Glutamatergic neuron (in vitro differentiated cells): ENCODE measurements at places on chromosomes 7 and 10. TPM values are rescaled to one million over a fixed set of nuclear protein-coding genes. Genes with fewer than 3 reads are reported as not detected.

The TNPO3 gene
- total RNA-seq = 53.8 TPM

- peaks cover 6% of the 10 kb centered on the region for H3K27me3 ChIP-seq
- DNase-seq = no peak
- no peak overlapping the region for H3K4me3 ChIP-seq
- H3K4me1 ChIP-seq = peaks cover 60% of the 10 kb centered on the region
Measured at GRCh38 chr7:88089561-88089960, 130.3 kb downstream of the SRI start.

DNA sequence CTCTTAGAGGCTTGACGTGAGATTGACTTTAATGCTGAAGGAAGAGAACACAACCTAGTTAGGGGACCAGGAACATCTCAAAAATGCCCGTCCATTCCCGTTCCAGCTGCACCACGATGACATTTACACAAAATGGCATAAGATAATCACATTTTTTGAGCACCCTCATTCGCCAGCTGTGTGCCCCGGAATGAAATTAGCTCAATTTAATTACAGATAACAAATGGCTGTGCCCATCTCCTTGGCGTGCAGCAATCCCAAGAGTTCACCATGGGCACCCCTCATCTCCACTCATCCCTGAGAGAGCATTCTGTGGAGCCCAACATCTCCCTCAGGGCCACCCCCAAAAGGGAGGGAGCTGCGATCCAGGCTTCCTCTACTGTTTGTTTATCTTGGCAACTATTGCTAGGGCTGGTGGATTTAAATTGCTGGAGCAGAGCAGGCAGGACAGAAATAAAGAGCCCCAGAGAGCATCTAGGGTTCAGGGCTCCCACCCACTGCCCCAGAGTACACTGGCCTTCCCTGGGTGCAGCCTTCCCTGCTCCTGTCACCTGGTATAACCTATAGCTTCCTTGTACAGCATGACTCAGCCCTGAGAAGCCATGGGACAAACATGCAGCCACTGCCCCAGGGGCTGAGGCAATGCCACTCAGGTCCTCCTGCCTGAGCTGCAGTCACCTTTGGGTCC is 263.5 kb downstream of the ZEB1 start:
- no peak overlapping the region for H3K27ac ChIP-seq
- peaks cover 5% of the 10 kb centered on the region for H3K27me3 ChIP-seq
- H3K4me1 ChIP-seq = peaks cover 2% of the 10 kb centered on the region
- DNase-seq = no peak
- H3K4me3 ChIP-seq = no peak overlapping the region
- peaks cover 16% of the 10 kb centered on the region for H3K36me3 ChIP-seq

- H3K27ac ChIP-seq = no peak overlapping the region
- peaks cover 3% of the 10 kb centered on the region for H3K27me3 ChIP-seq
- no peaks in the 10 kb centered on the region for H3K36me3 ChIP-seq
- no peak overlapping the region for H3K4me3 ChIP-seq
- H3K4me1 ChIP-seq = no peaks in the 10 kb centered on the region
- no peak for DNase-seq
Measured at GRCh38 chr10:16280595-16280994, 156.2 kb upstream of the PTER start.

The AKR1C4 gene
- not detected for total RNA-seq

DNA sequence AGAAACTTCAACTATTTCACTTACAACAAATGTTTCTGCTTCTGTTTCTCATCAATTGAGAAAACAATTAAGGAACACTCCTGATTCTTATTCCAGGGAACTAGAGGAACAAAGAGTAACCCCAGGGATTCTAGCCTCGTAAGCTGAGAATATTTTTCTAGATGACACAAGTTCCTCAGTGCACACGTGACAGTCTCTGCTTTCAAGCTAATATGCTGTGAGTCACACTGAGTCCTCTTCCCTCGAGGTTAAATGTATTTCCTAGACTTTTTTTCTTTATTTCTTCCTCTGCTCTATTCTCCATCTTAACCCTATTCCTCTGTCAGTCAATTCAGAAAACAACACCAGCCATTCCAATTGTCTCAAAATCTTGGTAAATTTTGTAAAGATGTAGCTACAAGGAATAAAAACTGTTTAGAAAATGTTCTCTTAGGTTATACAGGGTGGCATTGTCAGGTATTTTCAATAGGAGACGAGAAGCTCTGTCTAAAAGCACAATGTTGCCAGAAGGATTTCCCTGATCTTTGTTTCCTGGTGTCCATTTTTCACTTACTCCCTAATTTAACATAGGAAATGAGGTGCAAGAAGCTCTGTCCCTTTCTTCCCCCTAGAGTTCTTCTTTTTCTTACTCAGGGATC is 5.8 kb upstream of the C1GALT1 start:
- H3K4me3 ChIP-seq = peak overlapping the region; percentile 26
- H3K36me3 ChIP-seq = no peaks in the 10 kb centered on the region
- peaks cover 7% of the 10 kb centered on the region for H3K4me1 ChIP-seq
- no peaks in the 10 kb centered on the region for H3K27me3 ChIP-seq

DNA sequence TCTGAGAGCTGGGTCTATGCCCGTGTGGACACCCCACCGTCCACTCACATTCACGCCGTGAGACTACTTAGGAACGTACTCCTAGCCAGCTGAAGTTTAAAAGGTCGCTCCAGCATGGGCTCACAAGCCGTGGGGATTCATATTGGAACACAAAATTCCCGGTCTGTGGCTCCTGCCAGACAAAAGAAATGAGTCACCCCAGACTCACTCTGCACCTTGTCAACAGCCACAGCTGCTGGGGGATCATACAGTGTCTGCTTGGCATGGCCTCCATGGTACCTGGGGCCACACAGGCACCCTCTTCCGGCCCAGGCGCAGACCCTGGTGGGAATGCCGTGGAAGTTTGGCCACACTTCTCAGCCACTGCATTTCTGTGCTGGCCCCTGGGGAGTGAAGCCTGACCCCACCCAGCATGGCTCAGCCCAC is 228.4 kb downstream of the DNAJB6 start:
- H3K27ac ChIP-seq = no peak overlapping the region
- H3K27me3 ChIP-seq = peaks cover 4% of the 10 kb centered on the region
- DNase-seq = no peak

DNA sequence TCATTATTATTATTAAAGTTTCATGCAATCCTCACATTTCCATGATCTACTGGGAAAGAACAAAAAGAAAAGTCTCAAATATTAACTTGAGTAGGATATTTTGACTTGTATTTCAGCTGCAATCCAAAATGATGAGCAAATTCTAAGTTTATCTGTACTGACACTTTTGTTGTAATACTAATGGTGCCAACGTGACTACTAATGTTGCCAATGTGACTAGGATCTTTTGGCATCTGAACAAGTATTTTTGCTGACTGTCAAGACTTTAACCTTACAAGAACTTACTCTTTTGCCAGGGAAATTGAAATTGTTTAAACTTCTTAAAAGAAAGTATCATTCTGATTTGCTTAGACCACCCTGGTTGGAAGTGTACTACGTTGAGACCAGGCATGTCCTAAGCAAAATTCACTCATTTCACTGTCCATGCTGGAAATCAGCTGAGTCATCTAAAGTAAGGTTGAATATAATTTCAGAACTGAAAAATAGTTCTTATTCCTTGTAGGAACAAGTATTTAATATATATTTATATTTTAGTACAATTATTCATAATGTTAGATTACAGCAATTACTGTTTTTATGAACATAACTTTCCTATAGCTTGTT is 78.5 kb upstream of the LYZL1 start:
- H3K27me3 ChIP-seq = no peaks in the 10 kb centered on the region
- H3K27ac ChIP-seq = no peak overlapping the region
- no peaks in the 10 kb centered on the region for H3K36me3 ChIP-seq
- no peaks in the 10 kb centered on the region for H3K4me1 ChIP-seq
- no peak overlapping the region for H3K4me3 ChIP-seq

DNA sequence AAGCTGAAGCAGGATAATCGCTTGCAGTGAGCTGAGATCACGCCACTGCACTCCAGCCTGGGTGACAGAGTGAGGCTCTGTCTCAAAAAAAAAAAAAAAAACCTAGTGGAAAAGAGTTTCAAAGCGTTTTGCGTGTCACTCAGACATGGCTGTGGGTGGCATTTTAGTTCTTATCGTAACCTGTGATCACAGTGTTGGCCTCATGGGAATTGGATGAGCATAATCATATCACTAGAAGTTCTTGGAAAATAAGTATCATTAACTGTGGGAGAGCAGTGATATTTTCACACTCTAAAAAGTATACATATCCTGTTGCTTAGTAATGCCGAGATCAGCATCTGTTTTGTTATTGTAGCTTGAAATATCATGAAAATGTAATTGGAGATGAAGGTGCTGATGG is 92.6 kb downstream of the CREM start:
- no peak overlapping the region for H3K4me3 ChIP-seq
- H3K36me3 ChIP-seq = no peaks in the 10 kb centered on the region
- peaks cover 34% of the 10 kb centered on the region for H3K4me1 ChIP-seq
- no peak for DNase-seq
- H3K27me3 ChIP-seq = no peaks in the 10 kb centered on the region

The LIPF gene
- not detected for total RNA-seq

GRCh38 chr7:155538293-155538692 is 8.1 kb downstream of the CNPY1 start:
- no peak overlapping the region for H3K27ac ChIP-seq
- peaks cover 8% of the 10 kb centered on the region for H3K27me3 ChIP-seq
- no peaks in the 10 kb centered on the region for H3K36me3 ChIP-seq
